ENCODE measurements at places on chromosomes 4 and X.

DNA sequence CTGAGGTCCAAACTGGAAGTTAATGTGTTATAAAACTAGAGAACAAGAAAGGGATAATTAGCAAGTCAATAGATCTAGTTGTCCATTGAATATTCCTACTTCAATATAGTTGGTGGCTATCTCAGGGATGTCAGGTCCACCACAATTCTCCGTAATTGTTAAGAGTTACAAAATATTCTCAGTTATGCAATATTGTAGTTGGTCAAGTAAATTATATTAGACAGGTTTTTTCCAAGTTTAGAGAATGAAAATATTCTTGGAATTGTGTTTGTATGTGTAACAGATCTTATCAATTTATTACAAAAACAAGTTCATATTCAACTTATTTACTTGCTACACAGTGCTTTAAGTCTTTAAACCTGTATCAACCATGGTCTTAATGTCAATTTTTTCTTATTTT lies 547.4 kb downstream of the SPRY1 start:
- no peak for DNase-seq

DNA sequence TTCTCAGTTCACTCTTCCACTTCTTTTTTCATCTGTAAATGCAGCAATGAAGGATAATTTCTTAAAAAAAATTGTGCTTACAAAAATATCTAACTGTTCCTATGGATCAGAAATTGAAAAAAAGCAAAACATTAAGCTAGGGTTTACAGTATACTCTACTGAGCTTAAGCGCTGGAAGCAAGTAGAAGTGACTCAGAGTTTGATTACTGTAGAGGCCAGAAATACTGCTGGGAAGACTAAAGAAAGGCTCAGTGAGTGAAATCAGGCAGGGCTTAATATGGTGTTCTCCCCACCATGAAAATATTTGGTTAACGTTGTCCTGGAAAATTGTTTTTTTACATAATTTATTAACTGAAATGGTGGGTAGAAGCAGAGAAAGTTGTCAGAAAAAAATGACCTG lies 1061.8 kb upstream of the GRIA3 start:
- DNase-seq, result no peak

DNA sequence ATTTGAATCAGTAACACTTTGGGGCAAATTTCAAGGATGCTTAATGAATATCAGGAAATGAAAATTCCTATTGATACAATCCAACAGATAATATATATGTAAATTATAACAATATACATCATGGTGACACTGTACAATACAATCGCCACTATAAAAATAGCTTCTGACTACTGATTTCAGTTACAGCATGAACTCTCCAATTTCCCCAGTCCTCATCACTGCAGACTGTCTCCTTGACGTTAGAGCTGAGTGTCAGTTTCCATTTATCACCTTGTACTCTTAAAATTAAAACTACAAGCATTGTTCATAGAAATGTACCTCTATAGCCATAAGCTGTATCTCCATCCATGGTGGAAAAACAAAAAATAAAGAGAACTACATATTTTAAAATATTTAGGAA lies 23.4 kb downstream of the TBC1D9 start:
- DNase-seq, result no peak

GRCh38 chrX:152640034-152640818 lies 2.5 kb downstream of the GABRQ start:
- DNase-seq, result no peak

DNA sequence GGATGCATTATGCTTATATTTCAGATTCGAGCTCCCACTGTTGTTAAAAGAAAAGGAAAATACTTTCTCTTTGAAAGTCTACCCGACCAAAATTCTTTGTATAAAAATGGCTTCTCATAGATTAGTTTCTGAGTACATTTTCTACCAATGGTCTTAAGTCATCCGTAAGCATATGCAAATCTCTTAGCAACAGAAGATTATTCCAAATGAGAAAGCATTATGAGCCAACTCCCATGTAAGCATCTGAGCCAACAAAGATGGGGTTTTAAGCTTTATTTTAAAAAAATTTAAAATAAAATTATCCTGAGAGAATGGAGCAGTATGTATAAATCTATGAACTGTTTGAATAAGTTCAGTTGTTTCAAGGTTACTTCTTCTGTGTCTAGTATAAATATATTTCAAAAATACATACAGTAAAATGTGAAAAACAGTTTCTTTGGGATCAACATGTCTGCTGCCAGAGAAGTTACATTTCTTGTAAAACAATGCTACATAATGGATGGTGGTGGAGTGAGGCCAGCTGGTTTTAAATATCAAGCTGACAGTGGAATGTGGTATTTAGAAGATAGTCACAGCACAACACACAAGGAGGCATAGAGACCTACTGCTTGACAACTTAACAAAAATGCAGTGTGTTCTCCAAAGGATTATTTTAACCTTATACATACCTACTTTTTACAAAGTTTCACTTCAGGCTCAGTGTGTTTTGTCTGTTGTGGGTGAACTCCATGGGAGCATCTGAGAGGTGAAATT lies 199.5 kb upstream of the DIPK2B start:
- no peak for DNase-seq

DNA sequence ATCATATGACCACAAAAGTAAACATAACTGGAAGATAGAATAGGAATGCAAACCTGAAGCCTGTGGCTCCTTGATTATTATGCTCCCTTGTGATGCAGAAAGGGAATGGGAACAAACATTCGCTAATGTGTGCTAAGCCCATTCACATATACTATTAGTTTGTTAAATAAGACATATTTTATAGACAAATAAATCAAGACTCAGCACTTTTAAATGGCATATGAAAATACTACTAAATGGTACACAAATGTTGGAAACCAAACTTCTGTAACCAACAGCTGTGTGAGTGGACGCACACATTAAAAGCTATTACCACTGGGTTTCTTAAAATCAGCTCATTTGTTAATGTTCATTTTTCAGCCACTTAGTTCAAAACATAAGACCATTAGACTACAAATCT lies 96.0 kb downstream of the CBR4 start:
- no peak for DNase-seq

GRCh38 chrX:14873676-14874049 lies 442 bp downstream of the MOSPD2 start:
- DNase-seq, result no peak

DNA sequence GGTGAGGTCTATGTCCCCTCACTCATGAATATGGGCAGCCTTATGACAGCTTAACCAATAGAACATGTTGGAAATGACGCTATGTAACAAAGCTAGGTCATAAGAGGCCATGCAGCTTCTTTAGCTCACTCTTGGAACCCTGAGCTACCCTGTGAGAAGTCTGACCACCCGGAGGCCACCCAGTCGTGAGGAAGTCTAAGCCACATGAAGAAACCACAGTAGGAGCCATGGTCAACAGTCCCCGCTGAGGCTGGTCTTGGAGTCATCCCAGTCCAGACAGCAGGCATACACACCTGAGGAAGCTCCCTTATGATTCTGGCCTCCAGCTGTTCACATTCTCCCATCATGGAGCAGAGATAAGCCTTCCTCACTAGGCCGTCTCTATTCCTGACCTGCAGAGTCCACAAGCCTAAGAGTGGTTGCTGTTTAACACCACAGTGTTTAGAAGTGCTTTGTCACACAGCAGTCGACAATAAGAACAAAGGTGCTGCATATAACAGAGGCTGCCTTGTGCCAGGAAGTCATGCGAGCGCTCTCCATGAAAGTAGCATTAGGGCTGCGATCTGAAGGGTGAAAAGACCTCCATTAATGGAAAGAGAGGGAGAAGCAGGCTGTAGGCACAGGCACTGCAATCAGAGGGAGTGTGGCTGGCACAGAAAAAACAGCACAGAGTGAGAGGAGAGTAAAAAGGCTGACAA lies 38.2 kb downstream of the TSPAN5 start:
- DNase-seq, result no peak

DNA sequence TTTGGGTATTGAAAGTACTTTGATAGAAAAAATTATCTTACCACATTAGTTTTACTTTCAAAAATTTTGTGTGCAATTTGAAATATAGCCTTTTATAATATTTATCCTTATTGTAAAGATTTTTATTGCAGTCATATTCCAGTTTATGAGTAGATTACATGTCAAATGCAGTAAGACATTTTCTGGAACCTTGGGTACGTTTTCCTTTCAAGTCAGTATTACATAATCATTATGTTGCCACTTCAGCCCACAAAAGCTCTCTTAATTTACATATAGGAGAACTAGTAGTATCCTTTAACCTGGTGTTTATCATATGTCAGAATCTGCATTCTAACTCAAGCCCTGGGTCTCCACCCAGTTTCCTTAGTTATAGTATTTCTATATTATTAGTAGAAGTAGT lies 98.5 kb downstream of the CENPC start:
- DNase-seq, result no peak

DNA sequence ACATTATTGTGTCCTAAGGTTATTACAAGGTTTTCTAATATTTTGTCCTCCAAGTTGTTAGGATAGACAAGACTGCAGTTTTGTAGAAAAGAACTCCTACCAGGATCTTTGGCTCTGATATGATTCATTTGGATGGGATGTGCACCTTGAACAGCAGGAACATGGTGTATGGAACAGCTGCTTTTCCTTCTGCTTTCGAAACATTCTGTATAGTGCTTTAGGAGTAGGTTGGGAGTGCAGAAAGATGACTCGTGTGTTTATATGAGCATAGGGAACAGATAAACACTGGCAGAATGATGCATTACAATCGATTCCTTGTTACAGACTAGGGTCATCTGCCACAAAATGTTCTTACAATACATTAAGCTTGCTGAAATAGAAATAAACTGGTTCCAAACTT lies 790.1 kb downstream of the DMD start:
- no peak for DNase-seq

DNA sequence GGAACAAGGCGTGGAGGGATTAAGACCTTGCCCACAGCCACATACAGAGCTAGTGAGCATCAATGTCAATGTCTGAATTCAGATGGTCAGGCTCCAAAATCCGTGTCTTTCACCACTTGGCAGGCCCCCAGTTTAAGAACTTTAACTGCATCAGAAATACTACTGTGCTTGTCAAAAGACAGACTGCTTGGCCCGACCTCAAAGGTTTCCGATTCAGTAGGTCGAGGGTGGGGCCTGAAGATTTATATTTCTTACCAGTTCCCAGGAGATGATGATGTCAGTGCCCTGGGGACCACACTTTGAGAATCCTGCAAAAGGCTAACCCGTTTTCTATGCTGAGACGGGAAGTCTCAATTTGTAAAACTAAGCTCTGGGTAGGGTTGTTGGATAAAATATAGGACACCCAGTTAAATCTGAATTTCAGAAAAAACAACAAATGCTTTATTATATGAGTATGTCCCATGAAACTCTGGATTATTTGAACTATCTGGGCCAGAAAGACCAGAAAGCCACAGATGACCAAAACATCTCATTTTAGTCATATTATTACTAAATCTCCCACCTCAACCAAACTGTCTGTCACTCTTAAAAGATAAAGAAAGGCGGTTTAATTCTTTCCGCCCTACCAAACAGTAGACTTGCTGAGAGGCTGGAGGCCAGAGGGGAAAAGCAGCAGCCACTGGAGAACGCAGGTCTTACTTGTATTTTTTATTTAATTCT lies 42.7 kb downstream of the GATB start:
- DNase-seq, result no peak

GRCh38 chr4:27048429-27049238 lies 188.0 kb downstream of the STIM2 start:
- peak; percentile 35 for DNase-seq

- no peak for DNase-seq
Observed at GRCh38 chr4:40114206-40114605, 57.6 kb downstream of the N4BP2 start.

DNA sequence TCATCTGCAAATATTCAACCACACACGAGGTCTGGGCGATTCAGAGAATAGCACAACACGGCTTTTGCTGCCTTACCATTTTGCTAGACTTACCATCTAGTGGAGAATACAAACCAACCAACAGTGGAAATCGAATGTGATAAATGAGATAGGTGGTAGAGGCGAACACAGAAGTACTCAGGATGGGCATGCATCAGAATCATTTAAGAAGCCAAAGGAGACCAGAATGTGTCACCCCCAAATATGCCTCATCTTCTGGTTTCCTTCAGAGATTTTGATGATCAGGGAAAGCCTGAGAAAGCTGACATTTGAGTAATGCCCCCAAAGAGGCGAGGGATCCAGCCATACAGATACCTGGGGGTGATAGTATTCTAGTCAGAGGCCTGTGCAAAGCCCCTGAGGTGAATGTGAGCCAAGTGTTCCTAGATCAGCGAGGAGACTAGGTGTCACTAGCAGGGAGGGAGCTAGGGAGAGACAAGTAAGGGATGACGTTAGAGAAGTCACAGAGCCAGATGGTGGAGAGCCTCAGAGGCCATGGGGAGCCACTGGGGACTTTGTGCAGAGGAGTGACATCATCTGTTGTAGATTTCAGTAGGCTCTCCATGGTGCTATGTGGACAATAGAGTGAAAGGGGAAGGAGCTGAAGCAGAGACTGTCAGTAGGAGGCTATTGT lies 1.7 kb downstream of the MTMR1 start:
- no peak for DNase-seq

DNA sequence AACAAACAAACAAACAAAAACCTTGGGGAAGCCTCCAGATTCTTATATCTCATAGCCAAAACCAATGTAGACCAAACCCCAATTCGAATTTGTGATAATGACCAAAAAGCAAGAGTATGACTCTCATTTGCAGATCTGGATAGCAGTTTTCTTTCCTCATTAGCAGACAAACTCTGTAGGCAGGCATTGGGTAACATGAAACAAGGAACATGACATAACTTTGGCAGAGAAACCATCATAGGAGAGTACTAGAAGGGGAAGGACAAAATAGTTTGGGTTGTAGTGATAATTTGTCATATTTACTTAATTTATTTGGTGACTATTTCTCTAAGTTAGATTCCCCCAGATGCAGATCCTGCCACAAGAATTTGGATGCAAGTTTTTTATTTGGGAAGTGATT lies 187.8 kb downstream of the MID1IP1 start:
- DNase-seq, result no peak

DNA sequence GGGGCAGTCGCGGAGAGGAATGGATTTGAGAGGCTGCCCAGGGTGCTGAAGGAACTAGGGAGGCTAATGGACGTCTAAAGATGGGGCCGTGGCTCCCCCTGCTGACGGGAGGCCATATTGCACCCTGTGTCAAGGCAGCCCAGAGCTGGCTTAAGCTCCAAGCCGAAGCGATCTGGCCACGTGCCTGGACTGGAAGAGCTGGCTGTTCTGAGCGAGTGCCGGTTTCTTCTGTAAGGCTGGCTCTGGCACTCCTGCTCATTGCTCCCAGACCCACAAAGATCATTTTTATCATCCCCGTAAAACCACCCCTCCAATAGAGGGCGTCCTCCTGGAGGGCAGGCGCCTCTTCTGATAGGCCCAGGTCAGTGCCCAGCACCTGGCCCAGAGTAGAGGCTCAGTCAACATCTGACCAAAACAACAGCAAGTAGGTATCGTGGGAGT lies 5.6 kb downstream of the PNCK start:
- peak; percentile 70 for DNase-seq
